ENCODE measurements at places on chromosomes 6 and 20. TPM values are rescaled to one million over a fixed set of nuclear protein-coding genes. Genes with fewer than 3 reads are reported as not detected.

Gene RNGTT
- total RNA-seq = 24.8 TPM

Gene FAM162B
- total RNA-seq = not detected

Gene GRM1
- total RNA-seq = not detected

Gene DLL1
- 0.53 TPM for total RNA-seq

Gene PRDM1
- 16.3 TPM for total RNA-seq

Gene KCNK15
- total RNA-seq = 0.09 TPM

Gene FERMT1
- 0.56 TPM for total RNA-seq

Gene RXRB
- total RNA-seq = 72.4 TPM

Gene TNF
- total RNA-seq = 135 TPM

Gene TMEM170B
- 2.6 TPM for total RNA-seq

Gene NINL
- total RNA-seq = 1.0 TPM

Gene ID1
- 0.60 TPM for total RNA-seq

Gene SASH1
- total RNA-seq = 0.49 TPM

Gene NKAIN2
- total RNA-seq = not detected

Gene C20orf202
- not detected for total RNA-seq

Gene DZANK1
- total RNA-seq = 6.0 TPM

Gene IL17F
- not detected for total RNA-seq

Gene TMEM217
- total RNA-seq = 0.54 TPM

Gene OXT
- not detected for total RNA-seq

Gene TP53TG5
- total RNA-seq = not detected

Gene TSBP1
- total RNA-seq = not detected

Gene MYLK2
- total RNA-seq = not detected

Gene ARMH2
- total RNA-seq = 2.1 TPM

Gene TINAG
- total RNA-seq = not detected

Gene SIRPB1
- 1.1 TPM for total RNA-seq

Gene TBC1D7
- 18.5 TPM for total RNA-seq

Gene CALHM4
- not detected for total RNA-seq

Gene CST4
- total RNA-seq = not detected

Gene COL9A3
- total RNA-seq = 37.6 TPM

Gene NR2E1
- not detected for total RNA-seq

Gene SYCP2L
- total RNA-seq = 0.17 TPM

Gene ENPP1
- 0.27 TPM for total RNA-seq

Gene HIVEP2
- 22.2 TPM for total RNA-seq

Gene FOXS1
- not detected for total RNA-seq

Gene ABCC10
- total RNA-seq = 59.5 TPM

Gene EYS
- total RNA-seq = not detected

Gene CD24
- total RNA-seq = 49.3 TPM

Gene ENPP3
- total RNA-seq = 0.07 TPM

Gene HDGFL1
- total RNA-seq = not detected

Gene SRXN1
- 6.1 TPM for total RNA-seq

Gene KIAA0408
- 0.34 TPM for total RNA-seq

Gene PAK5
- not detected for total RNA-seq

Gene TGM2
- total RNA-seq = 20.8 TPM

Gene PPIL6
- 0.73 TPM for total RNA-seq

Gene FNDC11
- 1.3 TPM for total RNA-seq

Gene MDFI
- not detected for total RNA-seq

Gene GNAS-AS1
- total RNA-seq = 1.5 TPM

Gene MEI4
- total RNA-seq = not detected
